ENCODE measurements at places on chromosomes 5 and 9.

DNA sequence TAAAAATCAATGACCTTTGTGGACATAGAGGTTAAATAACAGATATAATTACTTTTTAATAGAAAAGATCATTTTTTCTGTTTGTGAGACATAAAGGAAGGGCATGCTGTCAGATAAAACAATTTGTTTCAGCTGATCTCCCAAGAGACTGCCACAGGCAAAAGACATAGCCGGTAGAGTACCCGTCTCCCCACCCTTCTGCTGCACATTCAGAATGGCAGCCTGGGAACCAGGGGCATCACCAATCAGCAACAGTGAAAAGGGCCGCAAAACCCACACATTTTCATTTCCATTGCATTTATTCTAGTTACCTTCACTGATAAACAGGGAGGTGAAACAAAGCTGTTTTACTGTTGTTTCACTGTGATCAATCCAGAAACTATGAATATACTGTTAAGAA, 357.7 kb downstream of the ARRDC3 start:
- no peak for DNase-seq

DNA sequence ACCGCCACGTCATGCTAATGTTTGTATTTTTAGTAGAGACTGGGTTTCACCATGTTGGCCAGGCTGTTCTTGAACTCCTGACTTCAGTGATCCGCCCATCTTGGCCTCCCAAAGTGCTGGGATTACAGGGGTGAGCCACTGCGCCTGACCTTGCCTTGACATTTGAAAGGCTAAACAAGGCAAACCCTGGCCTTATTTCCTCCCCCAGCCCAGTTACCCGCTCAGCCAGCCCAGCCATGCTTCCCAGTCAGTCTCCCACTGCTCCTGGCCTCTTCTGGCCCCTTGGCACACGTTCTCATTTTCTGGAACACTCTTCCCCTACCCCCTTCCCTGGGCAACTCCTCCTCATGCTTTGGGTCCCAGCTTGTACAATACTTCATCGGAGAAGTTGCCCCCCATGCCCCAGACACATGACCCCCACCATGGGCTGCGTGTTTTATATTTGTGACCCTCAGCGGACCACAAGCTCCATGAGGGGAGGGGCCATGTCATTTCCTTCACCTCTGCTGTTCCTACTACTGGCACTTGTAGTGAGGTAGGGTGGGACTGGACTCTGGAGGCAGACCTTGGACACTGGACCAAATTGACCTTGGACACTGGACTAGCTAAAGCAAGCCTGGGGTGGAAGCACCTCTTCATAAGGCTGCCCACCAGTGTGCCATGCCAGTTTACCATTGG, 94.4 kb upstream of the IER5L start:
- no peak for DNase-seq

GRCh38 chr9:114433086-114433485, 45.3 kb upstream of the AKNA start:
- no peak for DNase-seq

DNA sequence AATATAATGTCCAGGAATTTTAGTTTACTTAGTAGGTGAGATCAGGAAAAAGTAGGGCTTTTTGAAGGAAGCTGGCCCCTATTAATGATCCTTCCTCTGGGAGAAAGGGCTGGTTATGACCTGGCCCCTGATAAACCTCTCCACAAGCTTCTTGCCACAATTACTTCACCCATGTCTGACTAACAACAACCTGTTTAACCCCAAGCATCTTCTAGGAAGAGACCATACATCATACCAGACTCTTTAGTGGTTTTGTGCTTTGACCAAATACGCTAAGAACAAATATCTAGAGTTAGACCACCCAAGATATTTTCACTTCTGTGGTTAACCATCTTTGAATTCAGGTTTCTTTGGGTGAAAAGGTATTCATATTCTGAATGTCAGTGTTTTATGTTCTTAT, 174.0 kb upstream of the SLC27A6 start:
- DNase-seq: no peak

DNA sequence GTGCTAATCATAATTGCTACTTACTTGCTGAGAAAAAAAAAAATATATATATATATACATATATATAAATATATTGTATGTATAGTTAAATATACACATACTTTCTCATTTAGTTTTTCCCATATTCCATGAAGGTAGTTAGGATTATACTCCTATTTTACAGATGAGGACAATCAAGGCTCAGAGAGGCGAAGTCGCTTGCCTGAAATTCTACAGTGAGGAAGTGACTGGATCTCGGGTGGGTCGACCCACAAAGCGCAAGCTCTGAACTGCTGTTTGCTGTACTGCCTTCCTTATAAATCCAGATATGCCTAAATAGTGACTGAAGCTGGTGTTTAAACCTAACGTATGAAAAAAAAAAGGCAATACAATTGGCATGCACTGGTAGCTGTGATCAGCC, 148.3 kb upstream of the TBC1D2 start:
- no peak for DNase-seq
